T-helper 2 cell treated with Interferon-gamma antibody and Interleukin-4, amounts not matched to agents 100 ng/mL and 5 ng/mL, for 36 hours (primary cell): ENCODE measurements at places on chromosomes 3 and 15. TPM values are rescaled to one million over a fixed set of nuclear protein-coding genes. Genes with fewer than 3 reads are reported as not detected.

Gene UBAP1L
- total RNA-seq: 5.9 and 6.5 TPM in 2 replicates

Gene SAXO2
- 0.68 and 1.2 TPM in 2 replicates for total RNA-seq

Gene LDHAL6B
- total RNA-seq: not detected in 2 replicates

Gene LRRC31
- not detected in 2 replicates for total RNA-seq

Gene SMCO1
- total RNA-seq: not detected in 2 replicates

Gene LTK
- total RNA-seq: 1.4 and 1.7 TPM in 2 replicates

Gene NUP210
- 194 and 198 TPM in 2 replicates for total RNA-seq

Gene PPP2R3A
- total RNA-seq: 0.20 TPM in 1 of 2 replicates, not detected in the other

Gene PCSK6
- total RNA-seq: 2.6 and 3.3 TPM in 2 replicates

Gene TEX264
- total RNA-seq: 68.3 and 72.3 TPM in 2 replicates

Gene PODXL2
- 2.2 and 2.9 TPM in 2 replicates for total RNA-seq

Gene INSYN1
- not detected in 2 replicates for total RNA-seq

Gene RLBP1
- not detected in 2 replicates for total RNA-seq

Gene COL6A5
- not detected in 2 replicates for total RNA-seq

Gene PP2D1
- total RNA-seq: not detected in 2 replicates

Gene MCF2L2
- total RNA-seq: 4.3 and 5.5 TPM in 2 replicates

Gene CNBP
- total RNA-seq: 328 and 338 TPM in 2 replicates

Gene EXD1
- not detected in 2 replicates for total RNA-seq

Gene RGMA
- total RNA-seq: not detected in 2 replicates

Gene ADAMTSL3
- 0.07 TPM in 1 of 2 replicates, not detected in the other for total RNA-seq

Gene DCLK3
- not detected in 2 replicates for total RNA-seq

Gene CHST2
- 18.3 and 19.3 TPM in 2 replicates for total RNA-seq

Gene MAP6D1
- total RNA-seq: 0.57 and 1.4 TPM in 2 replicates

Gene VPS8
- total RNA-seq: 56.6 and 60.8 TPM in 2 replicates

Gene LRRIQ4
- 0.16 TPM in 1 of 2 replicates, not detected in the other for total RNA-seq

Gene OPA1
- 62.0 and 64.5 TPM in 2 replicates for total RNA-seq

Gene PLSCR2
- 0.11 TPM in 1 of 2 replicates, not detected in the other for total RNA-seq

Gene IGSF11
- 0.14 TPM in 1 of 2 replicates, not detected in the other for total RNA-seq

Gene PDZRN3
- total RNA-seq: not detected in 2 replicates

Gene TXNRD3
- total RNA-seq: 0.25 and 0.27 TPM in 2 replicates

Gene SLC12A1
- total RNA-seq: not detected in 2 replicates

Gene EPHB3
- 0.05 and 0.14 TPM in 2 replicates for total RNA-seq

Gene C3orf49
- total RNA-seq: not detected in 2 replicates

Gene IQSEC1
- 46.0 and 50.3 TPM in 2 replicates for total RNA-seq

Gene SNAP23
- 58.6 and 62.3 TPM in 2 replicates for total RNA-seq

Gene SI
- total RNA-seq: not detected in 2 replicates

Gene CSPG4
- not detected in 2 replicates for total RNA-seq

Gene SUCNR1
- total RNA-seq: not detected in 2 replicates

Gene QRICH1
- 138 and 147 TPM in 2 replicates for total RNA-seq
